ENCODE measurements at places on chromosomes 7 and 10.

- DNase-seq = peak; percentile 26
Observed at GRCh38 chr10:78407966-78408365, 374.3 kb downstream of the RPS24 start.

DNA sequence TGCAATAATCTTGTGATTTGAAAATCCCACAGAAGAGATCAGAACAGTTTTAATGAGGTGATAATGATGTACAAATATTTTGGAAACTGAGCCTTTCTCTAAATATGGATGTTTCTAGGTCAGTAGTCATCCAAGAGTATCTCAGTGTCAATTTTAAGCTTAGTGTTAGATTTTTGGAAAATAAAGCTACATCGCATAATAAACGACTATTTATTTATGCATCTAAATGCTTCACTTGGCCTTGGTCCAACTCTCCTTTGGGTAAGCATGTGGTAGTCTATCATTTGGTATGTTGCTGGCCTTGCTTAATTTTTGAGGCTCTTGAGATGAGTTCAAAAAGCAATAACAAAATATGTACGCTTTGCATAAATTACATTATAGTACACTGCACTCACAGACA, 5.4 kb upstream of the PPP1R9A start:
- no peak for DNase-seq

GRCh38 chr7:82175319-82175718, 268.3 kb downstream of the CACNA2D1 start:
- no peak for DNase-seq

- DNase-seq = no peak
Observed at GRCh38 chr7:20293336-20293735, 37.4 kb upstream of the ITGB8 start.

GRCh38 chr7:155529346-155529745, 17.0 kb downstream of the CNPY1 start:
- no peak for DNase-seq
